ENCODE measurements at places on chromosomes 7 and 10.

GRCh38 chr10:83533290-83533689 lies 606.0 kb upstream of the GHITM start:
- no peak for DNase-seq

DNA sequence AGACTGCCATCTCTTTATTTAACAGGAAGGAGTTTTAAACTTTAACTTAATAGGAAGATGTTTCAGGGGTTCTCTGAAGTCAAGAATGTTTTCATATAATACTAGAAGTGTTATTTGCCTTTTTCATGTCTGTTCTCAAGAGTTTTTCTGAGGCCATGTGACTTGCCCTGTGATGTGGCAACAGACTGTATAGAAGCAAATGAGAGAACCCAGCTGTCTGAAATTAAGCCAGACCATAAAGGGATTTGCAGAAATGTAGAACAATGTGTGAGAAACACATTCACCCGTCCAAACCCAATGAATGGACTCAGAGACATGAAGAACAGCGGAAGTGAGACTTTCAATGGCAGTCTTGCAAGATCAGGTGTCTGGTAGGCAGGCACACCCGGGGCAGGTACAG lies 23.8 kb downstream of the MAPK8 start:
- peak; percentile 2 for DNase-seq

- no peak for DNase-seq
Observed at GRCh38 chr7:151867912-151868311, 9.0 kb downstream of the PRKAG2 start.

- DNase-seq = no peak
Observed at GRCh38 chr10:48880016-48880705, 59.5 kb downstream of the LRRC18 start.

DNA sequence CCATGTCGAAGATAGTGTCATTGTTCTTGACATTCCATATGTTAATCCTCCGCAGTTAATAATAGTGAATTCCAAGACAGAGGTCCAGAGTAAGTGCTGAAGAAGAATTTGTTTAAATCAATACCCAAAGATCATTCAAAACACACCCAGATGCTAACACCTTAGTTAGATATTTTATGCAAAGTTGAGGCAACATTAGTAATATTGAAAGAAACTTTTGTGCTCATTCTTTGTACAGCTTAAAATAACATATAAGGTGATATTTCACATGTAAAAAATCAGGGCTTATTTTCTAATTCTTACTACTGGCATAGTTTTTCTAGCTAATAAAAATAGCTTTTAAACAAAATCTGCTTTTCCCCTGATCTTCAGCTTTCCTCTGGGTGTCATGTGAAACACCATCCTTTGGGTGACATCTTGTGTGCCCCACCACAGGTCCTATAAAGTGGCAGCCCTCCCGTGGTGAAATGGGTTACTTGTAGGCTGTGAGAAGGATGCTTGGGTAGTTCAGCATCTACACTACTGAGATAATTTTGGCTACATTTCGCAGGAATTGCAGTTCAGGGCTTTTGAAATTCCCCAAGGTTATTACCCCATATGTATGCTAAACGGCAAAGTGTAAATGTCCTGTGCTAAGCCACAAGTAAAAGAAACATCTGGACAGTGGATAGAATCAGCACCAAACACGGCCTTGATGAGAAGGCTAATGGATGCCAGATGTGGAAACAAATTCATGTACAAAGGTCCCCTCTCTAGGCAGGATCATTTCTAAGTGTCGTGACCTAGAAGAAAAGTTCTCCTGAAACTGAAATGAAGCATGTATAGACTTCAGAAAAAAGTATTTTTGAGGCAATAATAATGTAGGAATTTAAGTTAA lies 105.4 kb downstream of the GRM3 start:
- no peak for DNase-seq

- peak; percentile 32 for DNase-seq
Observed at GRCh38 chr10:68301790-68302502, 29.9 kb upstream of the HNRNPH3 start.
